ENCODE measurements at places on chromosomes 12 and 14.

GRCh38 chr14:78141590-78141989 is 28.6 kb upstream of the NRXN3 start:
- DNase-seq, result no peak

DNA sequence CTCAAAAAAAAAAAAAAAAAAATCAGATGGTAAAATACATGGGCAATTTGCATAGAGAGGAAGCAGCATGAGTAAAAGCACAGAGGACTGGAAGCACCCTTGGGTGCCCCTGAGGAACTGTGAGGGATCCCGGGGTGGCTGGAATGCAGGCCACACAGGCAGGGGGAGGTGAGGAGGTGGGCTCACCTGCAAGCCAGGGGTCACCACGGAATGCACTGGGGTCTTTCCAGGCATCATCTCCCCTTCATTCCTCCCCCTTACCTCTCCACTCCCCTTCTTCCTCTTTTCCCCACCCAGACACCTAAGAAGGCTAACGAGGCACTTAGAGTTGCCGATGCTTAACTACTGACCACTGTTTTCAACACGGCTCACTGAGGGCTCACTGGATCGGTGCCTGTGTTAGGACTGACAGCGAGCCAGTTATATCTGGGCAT is 14.4 kb upstream of the HIP1R start:
- DNase-seq, result no peak

DNA sequence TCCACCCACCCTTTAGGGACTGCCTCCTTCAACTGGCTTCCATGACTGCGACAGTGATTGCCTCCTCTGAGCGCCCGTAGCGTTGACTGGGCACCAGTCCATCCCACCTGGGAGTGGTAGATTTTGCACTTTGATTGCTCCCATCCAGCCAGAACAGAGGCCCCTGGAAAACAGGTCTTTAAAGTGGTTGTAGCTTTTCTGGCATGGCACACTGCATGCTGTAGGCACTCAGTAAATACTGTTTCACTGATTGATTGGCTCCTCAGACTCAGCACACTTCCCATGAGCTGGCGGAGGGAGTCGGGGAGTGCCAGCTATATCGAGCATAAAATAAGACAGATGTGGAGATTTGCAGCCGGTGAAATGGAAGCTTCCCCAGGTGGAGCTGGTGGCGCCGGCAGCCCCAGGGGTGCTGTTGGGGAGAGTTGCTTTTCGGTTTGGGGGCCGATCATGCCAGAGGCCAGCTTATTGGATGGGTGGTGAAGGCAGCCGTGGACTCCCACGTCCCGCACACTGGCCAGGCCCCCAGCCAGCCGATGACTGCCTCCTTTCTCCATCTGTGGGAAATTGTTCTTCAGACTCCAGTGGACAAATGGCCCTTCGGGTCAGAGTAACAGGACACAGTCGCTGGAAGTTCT is 200.2 kb downstream of the TSPAN9 start:
- no peak for DNase-seq

DNA sequence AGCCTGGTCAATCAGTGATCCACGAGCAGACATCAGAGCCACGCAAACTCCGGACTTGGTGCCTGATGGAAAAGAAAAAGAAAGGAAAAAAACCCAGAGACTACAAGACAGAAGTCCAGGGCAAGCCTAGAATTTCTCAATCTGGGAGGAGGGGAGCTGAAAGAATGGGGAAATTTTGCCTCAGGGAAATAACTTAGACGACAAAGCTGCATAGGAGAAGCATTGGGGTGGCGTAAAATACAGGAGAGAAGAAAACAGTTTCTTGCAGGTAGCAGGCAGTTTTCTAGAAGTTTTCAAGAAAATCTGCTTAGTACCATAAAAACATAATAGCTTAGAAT is 2.6 kb upstream of the SLC11A2 start:
- no peak for DNase-seq

DNA sequence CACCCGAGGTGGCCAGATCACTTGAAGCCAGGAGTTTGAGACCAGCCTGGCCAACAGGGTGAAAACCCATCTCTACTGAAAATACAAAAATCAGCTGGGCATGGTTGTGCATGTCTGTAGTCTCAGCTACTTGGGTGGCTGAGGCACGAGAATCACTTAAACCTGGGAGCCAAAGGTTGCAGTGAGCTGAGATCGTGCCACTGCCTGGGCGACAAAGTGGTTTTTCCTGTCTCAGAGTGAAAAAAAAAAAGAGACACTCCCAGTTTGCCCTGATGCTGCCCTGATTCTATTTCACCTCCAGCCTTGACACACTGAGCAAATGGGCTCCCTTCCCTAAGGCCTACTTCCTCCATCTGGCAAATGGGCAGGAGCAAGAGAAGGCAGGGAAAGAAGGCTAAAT is 28.5 kb upstream of the PLEK2 start:
- no peak for DNase-seq
